Posterior vena cava (tissue), 2 donors: ENCODE measurements at places on chromosomes 11 and 22.

- DNase-seq: no peak
These were observed 34.6 kb downstream of the OTOG start for GRCh38 chr11:17581732-17582053.

GRCh38 chr11:69496631-69497220 is 15.3 kb downstream of the LINC01488 start:
- DNase-seq: no peak

DNA sequence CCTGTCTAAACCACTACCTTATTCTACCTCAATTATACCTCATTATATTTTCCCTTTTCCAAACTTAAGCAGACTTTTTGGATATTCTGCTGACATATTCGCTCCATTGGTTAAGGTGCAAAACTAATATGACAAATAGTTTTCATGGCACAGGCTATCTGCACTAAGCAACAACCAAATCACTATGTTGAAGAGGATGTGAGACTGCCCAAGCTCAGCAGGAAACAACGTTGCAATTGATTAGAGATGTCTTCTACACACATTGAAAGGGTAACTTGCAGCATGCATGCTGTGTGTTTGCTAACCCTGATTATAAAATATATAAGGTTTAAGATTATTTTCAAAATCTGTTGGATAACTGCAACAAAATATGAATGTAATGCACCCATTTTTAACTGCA is 61.6 kb downstream of the STK33 start:
- DNase-seq: no peak

- no peak for DNase-seq
These were observed 11.3 kb downstream of the CUL5 start for GRCh38 chr11:108019870-108020540.
